ENCODE measurements at places on chromosomes 3 and 15. TPM values are rescaled to one million over a fixed set of nuclear protein-coding genes. Genes with fewer than 3 reads are reported as not detected.

HYAL1 gene
- 3.7 TPM for total RNA-seq

EEF1AKMT4 gene
- 3.3 TPM for total RNA-seq

AGBL1 gene
- total RNA-seq, result not detected

EPHB1 gene
- 0.79 TPM for total RNA-seq

ADAMTS9 gene
- total RNA-seq, result 392 TPM

BMF gene
- 2.3 TPM for total RNA-seq

MUSTN1 gene
- not detected for total RNA-seq

OGG1 gene
- 23.7 TPM for total RNA-seq

AMIGO3 gene
- total RNA-seq, result 0.14 TPM

ECE2 gene
- not detected for total RNA-seq

MGA gene
- total RNA-seq, result 46.3 TPM

ERC2 gene
- 2.8 TPM for total RNA-seq

SMC4 gene
- total RNA-seq, result 315 TPM

CLCN2 gene
- 3.3 TPM for total RNA-seq

ST8SIA2 gene
- total RNA-seq, result not detected

ATP13A4 gene
- not detected for total RNA-seq

ROBO2 gene
- not detected for total RNA-seq

CAMK2N2 gene
- not detected for total RNA-seq

STRIT1 gene
- total RNA-seq, result not detected

C3orf49 gene
- total RNA-seq, result not detected

GHSR gene
- total RNA-seq, result not detected

TMEM207 gene
- not detected for total RNA-seq

RHOV gene
- not detected for total RNA-seq

ATP13A5 gene
- not detected for total RNA-seq

SPSB4 gene
- under 0.01 TPM for total RNA-seq

FETUB gene
- not detected for total RNA-seq

SEMA3G gene
- total RNA-seq, result 9.8 TPM

RBP2 gene
- total RNA-seq, result not detected

CDCP1 gene
- 14.1 TPM for total RNA-seq

IP6K2 gene
- total RNA-seq, result 47.9 TPM

RASGRP1 gene
- 0.13 TPM for total RNA-seq

CDHR4 gene
- not detected for total RNA-seq

C3orf38 gene
- 31.2 TPM for total RNA-seq

FBXO40 gene
- not detected for total RNA-seq

REC114 gene
- not detected for total RNA-seq

IQCF5 gene
- total RNA-seq, result not detected

RPS27L gene
- 207 TPM for total RNA-seq

All from thoracic aorta endothelial cell (primary cell).